Stromal cell of bone marrow (primary cell): ENCODE measurements at places on chromosomes 16 and 17.

GRCh38 chr17:31250229-31250628 is 46.8 kb downstream of the OMG start:
- no peak for DNase-seq

DNA sequence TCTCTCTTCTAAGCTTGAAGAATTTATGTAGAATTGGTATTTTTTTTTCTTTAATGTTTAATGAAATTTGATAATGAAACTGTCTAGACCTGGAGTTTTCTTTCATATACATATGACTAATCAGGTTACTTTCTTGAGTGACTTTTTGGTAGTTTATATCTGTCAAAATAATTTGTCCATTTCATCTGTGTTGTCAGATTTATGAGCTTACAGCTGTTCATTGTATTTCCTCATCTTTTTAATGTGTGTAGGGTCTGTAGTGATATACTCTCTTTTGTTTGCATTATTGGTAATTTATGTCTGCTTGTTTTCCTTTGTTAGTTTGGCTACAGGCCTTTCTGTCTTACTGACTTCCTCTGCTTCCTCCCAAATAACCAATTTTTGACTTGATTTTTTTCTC is 55.7 kb downstream of the TAOK1 start:
- DNase-seq: no peak

DNA sequence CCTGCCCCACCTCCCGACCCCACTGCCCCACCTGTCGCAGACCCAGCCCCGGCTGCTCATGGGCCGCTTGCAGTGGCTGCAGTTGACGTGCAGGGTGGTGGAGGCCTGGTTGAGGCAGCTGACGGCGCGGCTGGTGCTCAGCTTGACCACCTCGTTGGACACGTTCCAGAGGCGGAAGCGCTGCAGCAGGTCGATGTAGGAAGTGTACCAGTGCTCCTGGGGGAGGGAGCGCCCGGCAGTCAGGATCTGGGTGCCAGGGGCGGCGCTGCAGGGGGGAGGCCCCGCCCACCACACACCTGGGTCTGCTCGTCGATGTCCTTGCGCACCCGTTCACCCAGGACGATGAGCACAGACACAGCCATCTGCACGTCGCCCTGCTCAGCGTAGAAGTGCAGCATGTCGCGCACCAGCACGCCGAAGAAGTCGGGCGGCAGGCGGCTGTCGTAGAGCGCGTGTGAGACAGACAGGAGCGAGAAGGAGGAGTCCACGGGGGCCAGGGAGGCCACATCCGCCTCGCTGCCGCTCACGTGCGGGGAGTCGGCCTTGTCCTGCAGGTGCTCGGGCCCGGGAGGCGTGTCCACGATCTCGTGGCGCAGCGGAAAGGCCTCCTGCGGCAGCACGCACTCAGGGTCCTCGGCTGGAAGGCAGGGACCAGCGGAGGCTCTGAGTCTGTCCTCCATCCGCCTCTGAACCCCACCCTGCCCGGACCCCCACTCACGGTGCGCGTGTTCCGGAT is 995 bp upstream of the JMJD8 start:
- no peak for DNase-seq

GRCh38 chr16:12613131-12613991 is 190.3 kb downstream of the CPPED1 start:
- DNase-seq: no peak
